Epithelial cell of proximal tubule (primary cell): ENCODE measurements at places on chromosomes 1 and 21.
A peak's percentile ranks its signal among the peaks of the same experiment; 100 is the strongest.

- DNase-seq: peak; percentile 58
Observed at GRCh38 chr1:49465486-49466185, 558.1 kb downstream of the AGBL4 start.

DNA sequence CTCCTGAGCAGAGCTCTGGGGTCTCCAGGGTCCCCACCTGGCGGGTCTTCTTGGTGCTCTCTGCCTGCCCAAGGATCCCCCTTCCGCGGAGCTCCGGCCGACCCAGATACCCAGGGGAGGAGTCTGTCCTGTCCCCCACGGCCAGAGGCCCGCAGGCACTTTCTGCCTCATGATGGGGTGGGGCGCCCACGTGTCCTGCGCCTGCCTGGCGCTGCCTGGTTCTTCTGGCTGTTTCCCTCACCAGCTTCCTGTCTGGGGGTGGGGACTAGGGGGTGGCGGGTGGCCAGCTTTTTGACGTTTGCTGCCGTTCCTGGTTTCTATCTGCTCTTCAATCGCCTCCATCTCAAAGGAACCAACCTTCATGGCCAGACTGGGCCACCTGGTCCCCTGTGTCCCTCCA is 313.3 kb upstream of the VAMP3 start:
- DNase-seq: no peak

DNA sequence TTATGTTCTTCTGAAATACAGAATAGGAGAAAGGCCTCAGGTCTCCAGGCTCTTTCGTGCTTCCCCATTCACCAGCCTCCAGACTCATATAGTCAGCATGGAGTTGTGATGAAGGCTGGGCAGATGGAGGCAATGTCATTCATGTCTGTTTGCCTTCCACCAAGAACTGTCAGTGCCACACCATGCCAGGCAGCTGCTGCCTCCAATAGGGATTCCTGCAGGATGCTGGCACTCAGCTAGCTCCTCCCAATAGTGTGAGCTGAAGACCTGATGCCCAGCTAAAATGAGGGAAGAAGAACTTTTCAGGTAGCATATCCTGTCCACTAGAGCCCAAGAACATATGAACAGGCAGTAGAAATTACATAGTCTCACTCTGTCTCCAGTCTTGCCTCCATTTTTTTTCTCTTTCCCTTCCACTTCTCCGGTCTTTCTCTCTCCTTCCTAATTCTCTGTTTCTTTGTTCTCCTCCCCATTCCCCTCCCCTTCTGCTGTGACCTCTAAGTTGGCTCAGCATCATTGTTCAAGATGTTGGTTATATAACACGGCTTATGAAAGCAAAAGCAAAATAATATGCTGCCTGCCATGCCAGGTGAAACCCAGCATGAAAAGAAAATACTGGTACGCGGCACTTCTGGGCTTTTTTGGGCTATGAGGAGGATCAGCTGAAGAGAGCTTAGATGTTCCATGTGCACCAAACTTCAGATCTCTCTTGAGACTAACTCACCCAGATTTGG is 17.3 kb downstream of the GLUL start:
- DNase-seq: no peak

GRCh38 chr1:172513479-172513878 is 19.5 kb upstream of the SUCO start:
- no peak for DNase-seq

- DNase-seq: peak; percentile 15
Observed at GRCh38 chr1:100463791-100464424, 74.0 kb upstream of the GPR88 start.

DNA sequence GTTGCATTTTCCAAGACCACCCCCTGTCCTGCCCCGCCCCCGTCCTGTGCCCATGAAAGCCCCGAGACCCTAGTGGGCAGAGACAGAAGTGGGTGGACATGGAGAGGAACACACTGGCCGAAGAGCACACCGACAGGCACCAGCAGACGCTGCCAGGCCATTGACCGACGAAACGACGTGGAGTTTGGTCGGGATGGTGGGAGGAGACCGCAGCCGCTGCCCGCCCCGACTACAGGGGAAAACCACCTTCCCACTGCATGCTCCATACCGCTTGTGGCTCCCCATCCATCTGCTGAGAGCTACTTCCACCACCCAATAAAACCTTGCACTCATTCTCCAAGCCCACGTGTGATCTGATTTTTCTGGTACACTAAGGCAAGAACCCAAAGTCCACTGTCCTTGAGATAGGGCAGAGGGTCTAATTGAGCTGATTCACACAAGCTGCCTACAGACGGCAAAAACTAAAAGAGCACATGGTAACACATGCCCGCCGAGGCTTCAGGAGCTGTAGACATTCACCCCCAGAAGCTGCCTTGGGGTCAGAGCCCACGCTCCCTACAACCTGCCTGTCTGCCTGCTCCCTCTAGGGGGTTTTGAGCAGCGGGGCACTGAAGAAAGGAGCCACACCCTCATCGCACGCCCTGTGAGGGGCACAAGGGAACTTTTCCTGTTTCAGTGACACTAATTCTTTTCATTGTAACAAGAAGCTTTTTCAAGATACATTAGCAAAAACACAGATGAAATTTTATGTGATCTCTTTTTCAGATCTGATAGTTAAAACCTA is 81.2 kb upstream of the RAB3GAP2 start:
- no peak for DNase-seq

DNA sequence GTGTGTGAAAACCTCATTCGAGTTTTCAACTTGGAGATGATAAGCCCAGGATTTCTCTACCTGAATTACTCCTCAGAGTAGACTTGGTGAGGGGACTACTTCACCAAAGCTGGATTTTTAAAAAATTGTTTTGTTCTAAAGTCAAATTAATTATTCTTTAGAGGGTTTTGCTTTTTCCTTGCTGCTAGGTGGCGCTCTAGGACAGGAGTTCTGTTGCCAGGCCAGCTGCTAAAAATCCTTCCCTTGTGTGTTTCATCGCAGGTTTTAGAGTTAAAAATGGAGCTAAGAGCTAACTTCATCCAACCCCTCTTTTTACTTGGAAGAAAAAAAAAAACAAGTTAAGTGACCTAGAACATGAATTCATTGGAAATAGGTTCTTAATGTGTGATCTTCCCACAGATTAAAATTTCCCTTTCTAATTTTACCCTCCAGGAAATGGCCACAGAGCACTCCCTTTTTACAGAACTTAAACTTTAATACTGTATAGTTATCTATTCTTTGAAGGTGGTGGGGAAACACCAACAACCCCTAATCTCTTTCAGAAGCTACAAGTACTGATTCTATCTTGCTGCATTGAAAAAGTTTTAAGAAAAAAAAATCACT is 36.7 kb upstream of the FAM163A start:
- peak; percentile 4 for DNase-seq

- DNase-seq: no peak
Observed at GRCh38 chr1:40386359-40386723, 12.8 kb downstream of the SMAP2 start.

DNA sequence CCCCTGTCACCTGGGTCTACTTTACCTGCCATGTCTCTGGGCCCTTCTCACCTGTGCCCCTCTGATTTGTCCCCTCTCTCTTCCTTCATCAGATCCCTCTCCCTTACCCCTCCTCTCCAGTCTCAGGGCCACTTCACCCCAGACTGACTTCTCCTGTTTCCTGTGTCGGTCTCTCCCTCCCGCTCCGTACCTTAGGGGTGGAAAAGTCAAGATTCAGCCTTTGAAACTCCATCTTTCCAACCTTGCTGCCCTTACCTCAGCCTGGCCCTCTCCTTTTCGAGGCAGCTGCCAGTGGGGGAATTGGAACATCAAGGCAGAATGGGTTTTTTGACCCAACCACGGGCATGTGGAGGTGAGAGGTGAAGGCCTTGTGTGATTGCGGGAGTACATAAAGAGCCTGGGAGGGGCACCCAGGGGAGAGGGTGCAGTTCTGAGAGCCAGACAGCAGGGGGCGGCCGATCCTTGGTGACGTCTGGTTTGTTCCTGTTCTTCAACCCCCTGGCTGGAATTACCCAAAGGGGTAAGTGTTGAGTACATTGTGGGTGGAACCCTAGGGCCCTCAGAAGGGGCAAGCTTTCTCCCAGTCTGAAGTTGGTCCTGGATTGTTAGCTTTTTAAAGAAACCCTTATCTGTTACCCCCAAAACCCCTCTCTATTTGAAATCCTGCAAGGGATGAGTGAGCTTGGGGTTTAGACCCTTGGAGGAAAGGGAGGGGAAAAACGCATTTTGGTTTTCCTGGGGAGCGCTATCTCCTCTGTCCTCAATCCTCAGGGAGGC is 12.3 kb upstream of the DMBX1 start:
- DNase-seq: no peak

DNA sequence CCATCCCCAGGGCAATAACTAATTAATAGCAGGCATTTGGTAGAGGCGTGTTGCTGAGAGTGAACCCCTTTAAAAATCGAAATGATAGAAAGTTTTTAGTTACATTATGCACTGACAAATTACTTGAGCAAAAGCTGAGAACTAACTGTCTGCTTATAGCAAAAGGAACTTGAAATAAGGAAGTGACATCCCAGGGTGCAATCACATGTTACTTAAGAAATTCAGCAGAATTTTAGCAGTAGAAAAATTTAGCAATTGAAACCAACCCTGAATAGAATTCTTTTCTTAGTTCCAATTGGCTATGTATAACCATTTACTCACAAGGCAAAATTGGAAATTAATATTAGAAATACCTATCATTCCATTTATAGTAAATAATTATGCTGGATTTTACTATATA is 139.5 kb upstream of the SAMSN1 start:
- no peak for DNase-seq

DNA sequence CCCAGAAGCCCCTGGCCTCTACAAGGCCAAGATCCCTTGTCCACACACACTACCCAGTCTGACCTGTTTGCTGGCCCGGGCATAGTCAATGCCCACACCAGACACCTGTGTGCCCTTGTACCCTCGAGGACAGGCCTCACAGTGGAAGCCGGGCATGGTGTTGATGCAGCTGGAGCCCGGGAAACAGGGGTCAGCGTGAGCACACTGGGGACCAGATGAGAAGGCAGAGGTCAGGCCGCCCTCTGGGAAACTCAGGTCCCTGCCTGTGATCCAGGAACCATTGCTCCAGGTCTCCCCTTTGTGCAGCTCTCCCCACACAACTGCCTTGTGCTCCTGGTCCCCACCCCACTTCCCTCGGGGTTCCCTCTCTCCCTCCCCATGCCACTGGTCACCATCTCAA is 5.5 kb downstream of the THBS3 start:
- no peak for DNase-seq

DNA sequence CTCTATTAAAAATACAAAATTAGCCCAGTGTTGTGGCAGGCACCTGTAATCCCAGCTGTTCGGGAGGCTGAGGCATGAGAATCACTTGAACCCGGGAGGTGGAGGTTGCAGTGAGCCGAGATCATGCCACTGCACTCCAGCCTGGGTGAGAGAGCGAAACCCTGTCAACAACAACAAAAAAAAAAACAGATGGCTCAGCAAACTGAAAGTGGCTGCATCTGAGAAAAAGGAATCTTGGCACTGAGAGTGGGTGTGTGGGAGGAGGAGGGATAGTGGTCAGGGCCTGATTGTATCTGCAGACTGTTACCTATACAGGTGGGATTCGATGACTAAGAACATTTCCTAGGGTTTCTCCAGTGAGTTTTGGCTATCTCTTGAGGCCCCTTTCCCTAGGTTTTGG is 122.2 kb upstream of the BARHL2 start:
- no peak for DNase-seq

DNA sequence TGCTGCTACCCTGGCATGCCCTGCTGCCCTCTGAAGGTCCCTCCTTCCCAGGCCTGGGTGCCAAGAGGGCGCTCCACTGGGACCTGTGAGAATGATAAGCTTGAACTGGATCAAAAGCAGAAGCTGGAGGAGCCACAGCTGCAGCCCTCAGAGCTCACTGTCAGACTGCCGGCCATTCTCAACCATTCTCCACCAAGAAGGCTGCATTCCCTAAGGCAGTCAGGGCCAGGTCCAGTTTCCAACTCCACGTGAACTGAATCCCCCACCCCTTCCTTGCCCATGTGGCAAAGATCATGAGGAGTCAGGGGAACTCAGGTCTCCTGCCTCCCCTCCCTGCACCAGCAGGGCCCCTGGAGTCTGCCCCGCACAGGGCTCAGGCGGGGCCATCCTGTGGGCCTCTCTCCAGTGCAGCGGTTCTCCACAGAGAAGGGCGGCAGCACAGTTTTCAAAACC is 19.5 kb downstream of the SLC1A7 start:
- DNase-seq: no peak

- no peak for DNase-seq
Observed at GRCh38 chr1:228265167-228265566, 57.3 kb downstream of the OBSCN start.

GRCh38 chr1:115255154-115255553 is 82.9 kb downstream of the NGF start:
- no peak for DNase-seq

DNA sequence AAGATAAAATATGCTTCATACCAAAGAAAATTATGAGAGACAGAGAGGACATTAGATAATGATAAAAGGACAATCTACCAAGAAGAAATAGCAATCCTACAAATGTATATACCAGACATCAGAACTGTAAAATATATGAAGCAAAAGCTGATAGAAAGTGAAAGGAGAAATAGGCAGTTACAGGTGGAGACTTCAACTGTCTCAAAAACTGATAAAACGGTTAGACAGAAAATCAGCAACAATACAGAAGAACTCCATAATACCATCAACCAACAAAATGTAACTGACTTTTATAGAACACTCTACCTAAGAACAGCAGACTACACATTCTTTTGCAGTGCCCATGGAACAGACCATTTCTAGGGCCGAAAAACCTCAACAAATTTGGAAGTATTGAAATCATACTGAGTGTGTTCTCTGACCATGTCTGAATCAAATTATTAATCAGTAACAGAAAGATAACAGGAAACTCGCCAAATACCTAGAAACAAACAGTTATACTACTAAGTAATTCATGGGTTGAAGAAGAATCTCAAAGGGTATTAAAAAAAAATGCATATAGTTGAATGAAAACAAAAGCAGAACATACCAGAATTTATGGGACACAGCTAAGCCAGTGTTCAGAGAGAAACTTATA is 132.1 kb downstream of the RPS6KC1 start:
- DNase-seq: no peak

DNA sequence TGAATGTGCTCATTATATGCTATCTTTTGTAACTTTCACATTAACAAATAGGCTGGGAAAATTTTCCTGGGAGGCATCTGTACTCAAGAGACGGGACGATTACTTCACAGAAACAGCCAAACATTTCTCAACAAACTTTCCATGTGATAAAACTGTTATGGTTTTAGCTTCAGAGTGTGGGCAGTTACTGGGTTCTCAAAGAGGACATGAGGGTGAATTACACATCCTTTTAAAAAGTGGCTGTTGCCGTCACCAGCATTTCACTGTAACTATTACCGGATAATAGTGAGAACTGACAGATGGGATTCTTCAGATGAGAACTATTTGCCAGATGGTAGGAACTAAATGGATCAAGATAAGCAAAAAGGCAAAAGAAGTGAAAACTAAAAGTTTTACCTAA is 109.1 kb downstream of the APP start:
- DNase-seq: no peak

DNA sequence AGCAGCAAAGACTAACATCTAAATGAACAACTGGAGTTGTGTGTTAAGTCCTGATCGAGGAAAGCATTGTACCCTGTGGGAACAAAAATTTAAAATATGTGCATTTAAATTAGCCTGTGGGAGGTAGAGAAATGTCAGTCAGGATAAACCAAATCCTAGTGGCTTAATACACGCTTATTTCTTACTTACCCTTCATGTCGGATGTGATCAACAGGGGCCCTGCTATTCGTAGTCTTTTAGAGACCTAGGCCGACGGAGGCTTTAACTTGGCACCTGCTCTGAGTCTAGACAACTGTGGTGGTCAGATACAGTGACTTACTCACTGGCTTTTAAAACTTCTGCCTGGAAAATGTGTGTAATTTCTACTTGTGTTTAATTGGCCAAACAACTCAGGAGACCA is 10.2 kb downstream of the GSTM3 start:
- no peak for DNase-seq
